Activated T-helper 2 cell treated with anti-CD3 and anti-CD28 coated beads, Interferon-gamma antibody, Interleukin-2, Interleukin-4, amounts not matched to agents 10 μg/mL and 5 μg/mL and 100 μg/mL, durations not matched to agents 14 hours and 24 hours and 36 hours (primary cell): ENCODE measurements at places on chromosomes 12 and 14. TPM values are rescaled to one million over a fixed set of nuclear protein-coding genes. Genes with fewer than 3 reads are reported as not detected.

- H3K4me3 ChIP-seq = no peak within 1 kb of the TSS
- no peaks in the 10 kb centered on the region for H3K36me3 ChIP-seq
- no peaks in the 10 kb centered on the region for H3K4me1 ChIP-seq
- no peak within 1 kb of the TSS for H3K27ac ChIP-seq
Observed at GRCh38 chr12:8455727-8456360, at the start of gene CLEC6A. TSS of gene CLEC6A (plus strand) at chr12:8455962. CDS start at chr12:8456112, 150 bp downstream.

WSCD2 gene
- total RNA-seq = not detected in 2 replicates

GRCh38 chr12:104355630-104356029, 52.1 kb downstream of the EID3 start:
- H3K27me3 ChIP-seq = no peaks in the 10 kb centered on the region
- DNase-seq = no peak
- H3K4me1 ChIP-seq = peaks cover 8% of the 10 kb centered on the region
- peaks cover 10% of the 10 kb centered on the region for H3K36me3 ChIP-seq
- peak overlapping the region; percentile 13 for H3K27ac ChIP-seq

- no peak for DNase-seq
- peaks cover 26% of the 10 kb centered on the region for H3K36me3 ChIP-seq
- H3K4me1 ChIP-seq = peaks cover 2% of the 10 kb centered on the region
- no peaks in the 10 kb centered on the region for H3K27me3 ChIP-seq
- no peak overlapping the region for H3K27ac ChIP-seq
Observed at GRCh38 chr14:57244106-57244505, 24.6 kb downstream of the EXOC5 start.

GRCh38 chr12:84793558-84794367, 118.8 kb downstream of the SLC6A15 start:
- no peak for DNase-seq
- H3K36me3 ChIP-seq = no peaks in the 10 kb centered on the region
- H3K27me3 ChIP-seq = no peaks in the 10 kb centered on the region
- no peak overlapping the region for H3K27ac ChIP-seq
- no peak overlapping the region for H3K4me3 ChIP-seq
- H3K4me1 ChIP-seq = no peaks in the 10 kb centered on the region

DNA sequence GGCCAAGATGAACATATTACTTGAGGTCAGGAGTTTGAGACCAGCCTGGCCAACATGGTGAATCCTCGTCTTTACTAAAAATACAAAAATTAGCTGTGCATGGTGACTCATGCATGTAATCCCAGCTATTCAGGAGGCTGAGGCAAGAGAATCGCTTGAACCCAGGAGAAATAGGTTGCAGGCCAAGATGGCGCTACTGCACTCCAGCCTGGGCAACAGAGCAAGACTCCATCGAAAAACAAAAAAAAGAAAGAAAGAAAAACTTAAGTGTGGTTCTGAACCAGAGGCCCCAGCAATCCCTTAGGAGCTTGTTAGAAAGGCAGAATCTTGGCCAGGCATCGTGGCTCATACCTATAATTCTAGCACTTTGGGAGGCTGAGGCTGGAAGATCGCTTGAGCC, 24.5 kb downstream of the SVOP start:
- H3K27me3 ChIP-seq = no peaks in the 10 kb centered on the region
- H3K4me1 ChIP-seq = no peaks in the 10 kb centered on the region
- H3K4me3 ChIP-seq = no peak overlapping the region
- no peak for DNase-seq
- no peaks in the 10 kb centered on the region for H3K36me3 ChIP-seq

KIF5A gene
- 3.0 and 3.4 TPM in 2 replicates for total RNA-seq

- H3K36me3 ChIP-seq = no peaks in the 10 kb centered on the region
- no peak for DNase-seq
- H3K4me1 ChIP-seq = peaks cover 4% of the 10 kb centered on the region
- peaks cover 22% of the 10 kb centered on the region for H3K27me3 ChIP-seq
- H3K27ac ChIP-seq = no peak overlapping the region
- H3K4me3 ChIP-seq = no peak overlapping the region
Observed at GRCh38 chr12:51669996-51670395, 79.0 kb downstream of the SCN8A start.
